Adrenal gland (tissue), 19 donors: ENCODE measurements at places on chromosomes 3 and 15. TPM values are rescaled to one million over a fixed set of nuclear protein-coding genes. Genes with fewer than 3 reads are reported as not detected.

PRICKLE2 gene
- 14.4 TPM for total RNA-seq

CHCHD4 gene
- total RNA-seq, result 12.7 TPM

ITGB5 gene
- 102 TPM for total RNA-seq

CHST14 gene
- 17.8 TPM for total RNA-seq

GABRB3 gene
- 4.3 TPM for total RNA-seq

GRCh38 chr3:3618623-3619022 lies 180.6 kb upstream of the LRRN1 start:
- no peak for DNase-seq

GRCh38 chr3:160150066-160150465 lies 75.2 kb upstream of the C3orf80 start:
- DNase-seq, result no peak

DNA sequence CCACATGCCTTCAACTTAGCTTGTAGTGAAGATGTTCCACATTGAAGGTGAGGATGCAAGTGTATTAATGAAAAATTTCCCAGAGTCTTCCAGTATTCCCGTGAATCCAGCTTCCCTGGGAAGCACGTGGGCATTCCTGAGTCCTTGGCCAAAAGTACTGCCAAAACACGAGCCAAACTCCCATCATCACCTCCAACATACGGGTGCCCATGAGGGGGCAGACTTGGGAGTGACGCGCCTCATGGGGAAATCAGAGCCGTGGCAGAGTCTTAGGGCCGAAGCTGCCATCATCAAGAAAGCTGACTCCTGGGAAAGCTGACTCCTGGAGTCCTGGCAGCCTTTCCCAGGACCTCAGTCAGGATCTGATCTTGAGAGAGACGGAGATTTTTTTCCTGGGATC lies 20.1 kb upstream of the TM2D3 start:
- no peak for DNase-seq

DNA sequence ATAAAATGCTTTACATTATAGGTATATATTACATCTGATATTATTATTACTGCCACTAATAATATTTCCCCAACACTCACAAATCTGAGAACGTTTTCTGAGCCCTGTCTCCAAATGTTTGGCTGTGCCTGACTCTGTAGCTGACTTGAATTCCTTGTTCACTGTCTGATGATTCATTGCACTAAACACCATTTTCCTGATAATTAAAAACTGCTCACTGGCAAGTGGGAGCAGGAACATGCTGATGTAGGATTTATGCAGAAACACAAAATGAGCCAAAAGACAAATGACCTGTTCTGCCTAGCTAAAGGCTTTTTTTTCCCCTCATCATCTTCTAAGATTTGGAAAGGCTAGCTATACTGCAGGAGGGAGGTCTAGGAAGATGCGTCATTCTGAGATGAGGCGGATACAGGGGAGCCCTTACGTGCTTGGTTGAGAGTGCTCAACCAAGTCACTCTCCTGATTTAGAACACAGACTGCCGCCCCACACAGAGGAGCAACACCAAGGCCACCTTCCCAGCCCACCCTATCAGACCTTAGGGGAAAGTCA lies 380.7 kb downstream of the EPHB1 start:
- no peak for DNase-seq

DNA sequence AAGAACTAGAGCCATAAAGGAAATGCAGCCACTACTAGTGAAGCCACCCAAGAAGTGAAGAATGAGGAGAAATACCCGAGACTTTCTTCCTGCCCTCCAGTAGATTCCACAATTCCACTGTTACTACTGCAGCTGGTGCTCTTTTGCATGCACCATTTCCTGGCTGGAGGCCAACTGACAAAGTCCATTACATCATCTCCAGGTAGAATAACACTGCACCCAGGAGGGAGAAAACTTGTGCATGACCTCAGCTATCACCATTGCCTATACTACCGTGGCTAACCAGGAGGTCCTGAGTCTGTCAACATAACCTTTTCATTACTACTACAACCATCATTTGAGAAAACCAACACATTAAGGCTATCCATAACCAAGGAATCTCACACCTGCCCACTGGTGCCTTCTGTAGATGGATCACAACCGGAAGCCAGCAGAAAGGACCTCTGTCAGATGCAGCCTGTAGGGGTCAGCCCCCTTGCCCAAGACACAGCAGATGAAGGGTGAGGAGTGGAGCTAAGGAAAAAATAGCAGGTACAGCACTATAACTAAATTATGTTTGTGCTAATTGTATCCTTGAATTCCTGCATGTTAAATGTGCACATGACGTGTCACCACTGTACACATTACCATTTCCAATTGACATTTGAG lies 200.8 kb upstream of the C2CD4B start:
- DNase-seq, result no peak

- no peak for DNase-seq
Observed at GRCh38 chr3:86961297-86961696, 29.7 kb downstream of the VGLL3 start.

DNA sequence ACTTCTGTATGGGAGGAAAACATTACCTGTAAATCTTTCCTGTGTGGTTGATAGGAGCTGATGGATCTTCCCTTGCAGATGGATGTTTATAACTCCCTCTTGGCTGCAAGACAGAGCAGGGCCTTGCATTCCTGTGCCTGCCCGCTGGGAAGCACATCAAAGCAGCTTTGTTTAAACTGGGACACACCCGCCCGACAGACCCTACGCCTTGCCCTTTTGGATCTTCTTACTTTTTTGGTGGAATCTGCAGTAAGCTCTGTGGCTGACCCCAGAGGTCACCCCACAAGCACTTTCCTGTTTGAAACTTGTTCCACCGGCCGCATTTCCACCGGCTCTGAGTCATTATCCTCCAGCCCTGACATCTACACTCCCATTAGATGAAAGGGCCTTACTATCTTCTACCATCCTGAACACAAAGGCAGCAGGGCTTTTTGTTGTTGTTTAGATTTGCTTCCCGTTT lies 244.1 kb upstream of the STT3B start:
- DNase-seq, result peak; percentile 43

GRCh38 chr15:84647726-84648125 lies 6.4 kb downstream of the WDR73 start:
- DNase-seq, result no peak

GRCh38 chr3:16818945-16819344 lies 65.8 kb upstream of the PLCL2 start:
- no peak for DNase-seq

DNA sequence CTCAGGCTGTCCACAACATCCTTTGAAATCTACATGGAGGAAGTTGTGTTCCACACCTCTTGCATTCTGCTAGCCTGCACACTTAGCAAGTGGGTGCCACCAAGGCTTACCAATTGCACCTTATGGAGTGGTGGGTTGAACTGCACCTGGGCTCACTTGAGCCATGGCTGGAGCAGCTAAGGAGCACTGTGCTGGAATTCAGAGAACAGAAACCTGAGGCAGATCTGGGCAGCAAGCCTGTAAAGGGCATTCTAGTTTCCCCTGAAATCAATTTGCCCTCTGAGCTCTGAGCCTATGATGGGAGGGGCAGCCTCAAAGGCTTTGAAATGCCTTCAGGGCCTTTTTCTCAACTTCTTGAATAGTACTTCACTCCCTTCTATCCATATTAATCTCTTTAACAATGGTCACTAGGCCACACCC lies 18.0 kb downstream of the BTLA start:
- DNase-seq, result no peak

- DNase-seq, result no peak
Observed at GRCh38 chr15:94412979-94413746, 181.8 kb downstream of the MCTP2 start.

DNA sequence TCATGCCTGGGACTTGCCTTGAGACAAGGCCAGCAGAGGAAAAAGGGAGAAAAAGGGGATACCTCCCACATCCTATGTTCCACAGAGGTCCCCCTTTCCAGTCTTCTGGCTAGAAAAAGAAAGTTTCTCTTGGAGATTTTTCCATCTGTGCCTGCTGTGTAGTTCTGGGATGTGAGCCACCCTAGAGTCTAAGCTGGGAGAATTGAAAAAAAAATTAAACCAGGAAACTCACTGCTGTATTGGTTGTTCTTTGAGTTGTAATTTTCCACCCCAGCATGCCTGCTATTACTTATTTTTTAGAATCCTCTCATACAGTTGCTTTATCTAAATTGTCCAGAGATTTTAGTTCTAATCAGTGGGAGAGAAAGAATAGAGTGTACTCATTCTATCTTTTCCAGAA lies 68.4 kb downstream of the SV2B start:
- no peak for DNase-seq
